Ovary (tissue), 10 donors: ENCODE measurements at places on chromosomes 3 and 15. TPM values are rescaled to one million over a fixed set of nuclear protein-coding genes. Genes with fewer than 3 reads are reported as not detected.

Gene SAMMSON
- total RNA-seq = 0.23 TPM

Gene P2RY14
- 0.59 TPM for total RNA-seq

Gene GABRG3
- not detected for total RNA-seq

DNA sequence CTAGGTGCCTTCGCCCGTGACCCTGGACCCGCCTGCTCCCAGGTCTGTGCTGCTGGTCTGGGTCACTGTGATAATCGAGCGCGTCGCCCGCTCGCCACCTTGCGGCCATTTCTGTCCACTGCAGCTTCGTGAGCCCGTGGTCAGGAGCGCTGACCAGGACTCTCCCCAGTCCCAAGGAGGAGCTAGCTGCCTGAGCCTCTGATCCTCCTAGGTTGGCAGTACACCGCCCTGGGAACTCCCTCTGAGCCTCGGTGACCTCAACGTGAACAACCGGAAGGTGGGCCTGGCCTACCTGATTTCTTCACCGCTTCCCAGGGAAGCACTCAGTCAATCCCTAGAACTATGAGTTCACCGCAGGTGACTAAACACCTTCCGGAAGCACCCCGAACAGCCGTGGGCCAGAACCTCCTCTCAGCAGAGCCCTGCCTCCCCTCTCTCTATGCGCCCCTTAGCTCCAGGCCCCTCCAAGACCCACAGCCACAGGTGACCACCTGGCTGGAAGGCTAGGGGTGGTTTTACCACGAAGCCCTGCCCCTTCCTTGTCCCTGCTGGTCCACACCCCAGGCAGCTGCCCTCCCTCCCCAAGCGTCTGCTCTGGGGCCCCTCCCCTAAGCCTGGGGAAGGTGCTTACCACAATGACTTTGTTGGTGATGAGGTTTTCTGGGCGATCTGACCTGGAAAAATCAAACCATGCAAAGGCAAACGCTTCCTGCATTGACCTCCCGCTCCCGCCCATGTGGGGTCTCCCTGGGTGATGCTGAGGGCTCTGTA is 9.7 kb downstream of the PLA2G4D start:
- peak; percentile 78 for DNase-seq
- no peaks in the 10 kb centered on the region for H3K27me3 ChIP-seq
- no peaks in the 10 kb centered on the region for H3K4me1 ChIP-seq
- H3K4me3 ChIP-seq = no peak overlapping the region
- no peaks in the 10 kb centered on the region for H3K36me3 ChIP-seq

GRCh38 chr15:74391582-74392450 is 24.4 kb upstream of the CYP11A1 start:
- H3K4me1 ChIP-seq = no peaks in the 10 kb centered on the region
- no peak for DNase-seq
- no peak overlapping the region for H3K4me3 ChIP-seq
- no peaks in the 10 kb centered on the region for H3K36me3 ChIP-seq

DNA sequence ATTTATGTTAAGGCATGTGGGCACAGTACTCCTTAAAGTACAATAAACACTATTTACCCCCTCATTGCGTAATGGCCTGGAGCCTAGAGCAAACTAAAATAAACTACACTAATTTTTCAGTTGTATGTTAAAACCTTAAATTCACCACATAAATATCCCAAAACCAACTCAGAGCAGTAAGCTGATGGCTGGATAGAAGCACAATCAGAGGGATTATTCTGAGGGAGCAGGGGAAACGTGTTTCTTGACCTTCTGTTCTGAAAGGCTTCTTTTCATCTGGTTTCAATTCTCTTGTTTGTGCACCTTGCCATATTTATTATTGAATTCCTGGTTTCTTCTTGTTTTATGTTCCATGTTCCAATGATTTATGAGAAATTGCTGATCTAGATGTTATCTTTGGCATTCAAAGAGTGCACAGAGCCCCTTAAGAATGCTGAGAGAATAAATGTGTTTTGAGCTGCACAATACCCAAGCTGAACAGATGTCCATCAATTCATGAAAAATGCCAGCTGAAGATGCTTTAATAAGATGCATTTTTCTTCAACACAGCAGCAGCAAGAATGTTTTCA is 29.6 kb downstream of the RPL22L1 start:
- DNase-seq = no peak
- no peak overlapping the region for H3K4me3 ChIP-seq
- H3K27ac ChIP-seq = no peak overlapping the region
- H3K36me3 ChIP-seq = no peaks in the 10 kb centered on the region
- no peaks in the 10 kb centered on the region for H3K27me3 ChIP-seq

- H3K4me1 ChIP-seq = no peaks in the 10 kb centered on the region
- no peaks in the 10 kb centered on the region for H3K36me3 ChIP-seq
- H3K4me3 ChIP-seq = no peak overlapping the region
- DNase-seq = no peak
- H3K27ac ChIP-seq = no peak overlapping the region
Observed at GRCh38 chr3:132543011-132543739, 53.9 kb upstream of the ACKR4 start.

- H3K4me3 ChIP-seq = no peak overlapping the region
- H3K27ac ChIP-seq = no peak overlapping the region
- no peaks in the 10 kb centered on the region for H3K4me1 ChIP-seq
- H3K36me3 ChIP-seq = no peaks in the 10 kb centered on the region
- H3K27me3 ChIP-seq = no peaks in the 10 kb centered on the region
Observed at GRCh38 chr15:68220967-68221366, 8.6 kb downstream of the CLN6 start.

DNA sequence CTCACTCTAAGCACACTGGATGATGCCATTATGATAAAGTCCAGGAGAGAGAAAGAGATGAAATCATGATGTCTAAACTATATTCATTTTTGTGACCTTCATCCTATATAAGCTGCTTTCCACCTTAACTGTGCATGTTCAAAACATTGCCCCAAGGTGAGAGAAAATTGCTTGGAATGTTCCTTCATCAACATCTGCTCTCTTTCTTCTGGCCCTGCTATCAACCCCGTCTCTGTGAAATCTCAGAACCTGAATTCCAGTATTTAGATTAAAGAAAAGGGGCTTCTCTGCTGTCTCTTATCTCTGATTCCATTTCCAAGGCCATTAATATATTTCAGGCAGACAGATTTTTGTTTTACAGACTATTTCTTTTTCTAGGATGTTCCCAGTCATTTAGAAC is 47.3 kb upstream of the PHLDB2 start:
- no peaks in the 10 kb centered on the region for H3K36me3 ChIP-seq
- H3K27me3 ChIP-seq = no peaks in the 10 kb centered on the region
- no peak overlapping the region for H3K27ac ChIP-seq
- H3K4me3 ChIP-seq = no peak overlapping the region

DNA sequence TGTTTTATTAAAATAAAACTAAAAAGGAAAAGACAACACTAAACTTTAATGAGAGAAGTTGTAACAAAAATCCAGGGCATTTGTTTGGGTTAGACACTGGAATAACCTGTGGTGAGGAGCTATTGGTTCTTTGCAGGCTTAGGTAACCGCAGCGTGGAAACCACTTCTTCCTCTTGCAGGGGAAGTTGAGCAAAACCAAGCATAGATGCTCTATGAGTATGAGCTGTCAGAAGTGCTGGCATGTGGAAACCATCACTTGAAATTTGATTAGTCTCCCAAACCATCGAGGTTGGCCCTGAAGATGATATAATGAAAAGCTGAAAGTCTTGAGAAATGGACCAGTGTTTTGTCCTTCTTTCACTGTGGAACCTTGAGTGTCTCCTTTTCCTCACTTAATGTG is 127.1 kb upstream of the RBMS3 start:
- DNase-seq = no peak
- no peaks in the 10 kb centered on the region for H3K27me3 ChIP-seq
- no peak overlapping the region for H3K27ac ChIP-seq

DNA sequence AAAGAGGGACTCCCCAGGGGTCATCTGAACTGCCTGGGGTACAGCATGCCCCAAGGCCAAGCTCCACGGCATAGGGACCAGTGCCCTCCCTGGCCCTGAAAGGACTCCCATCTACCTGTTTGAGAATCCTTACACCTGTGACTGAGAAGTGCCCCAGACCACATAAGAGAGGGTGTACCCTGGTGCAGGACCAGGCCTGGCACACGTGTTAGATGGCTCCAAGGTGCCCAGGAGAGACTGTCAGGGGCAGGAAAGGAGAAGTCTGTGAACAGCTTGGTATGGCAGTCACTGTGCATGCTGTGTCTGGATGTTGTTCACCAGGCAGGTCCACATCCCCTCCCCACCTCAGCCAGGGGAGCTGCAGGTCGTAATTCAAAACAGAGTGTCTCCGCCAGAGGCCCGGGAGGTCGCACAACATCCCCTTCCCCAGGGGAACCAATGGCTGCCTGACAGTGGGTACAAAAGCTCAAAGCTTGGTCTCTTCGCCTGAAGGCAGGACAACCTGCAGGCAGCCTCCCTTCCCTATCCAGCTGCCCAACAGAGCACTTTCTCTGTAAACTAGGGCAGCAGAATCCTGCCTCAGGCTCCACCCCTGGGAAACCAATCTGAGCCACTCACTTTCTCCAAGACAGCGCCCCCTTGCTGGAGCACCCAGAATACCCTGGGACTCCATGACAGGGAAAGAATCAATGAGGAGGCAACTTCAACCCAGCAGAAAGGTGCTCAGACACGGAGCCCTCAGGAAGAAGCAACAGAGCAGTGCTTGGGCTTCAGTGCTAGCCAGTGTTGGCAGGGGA is 3.9 kb downstream of the NUP210 start:
- H3K27ac ChIP-seq = no peak overlapping the region
- H3K4me3 ChIP-seq = no peak overlapping the region
- peaks cover 6% of the 10 kb centered on the region for H3K4me1 ChIP-seq
- no peak for DNase-seq
- no peaks in the 10 kb centered on the region for H3K27me3 ChIP-seq
